ENCODE measurements at places on chromosomes 6 and 20. TPM values are rescaled to one million over a fixed set of nuclear protein-coding genes. Genes with fewer than 3 reads are reported as not detected.

DNAH8 gene
- 0.02 TPM for total RNA-seq

SLC22A16 gene
- total RNA-seq, result not detected

HTR1B gene
- total RNA-seq, result not detected

HTR1E gene
- total RNA-seq, result not detected

LRRC73 gene
- not detected for total RNA-seq

BMP2 gene
- not detected for total RNA-seq

REM1 gene
- not detected for total RNA-seq

TENT5A gene
- 1.1 TPM for total RNA-seq

VNN1 gene
- total RNA-seq, result not detected

NPBWR2 gene
- total RNA-seq, result not detected

IYD gene
- total RNA-seq, result not detected

ACOT8 gene
- 25.5 TPM for total RNA-seq

OPRL1 gene
- total RNA-seq, result 0.71 TPM

SCUBE3 gene
- total RNA-seq, result not detected

SALL4 gene
- not detected for total RNA-seq

CNKSR3 gene
- 0.12 TPM for total RNA-seq

KIF13A gene
- 0.07 TPM for total RNA-seq

TXLNB gene
- 0.31 TPM for total RNA-seq

OPN5 gene
- total RNA-seq, result not detected

EYS gene
- not detected for total RNA-seq

TREML2 gene
- 7.5 TPM for total RNA-seq

TSPO2 gene
- not detected for total RNA-seq

RALGAPB gene
- total RNA-seq, result 25.8 TPM

GSTA2 gene
- not detected for total RNA-seq

OTOR gene
- total RNA-seq, result not detected

RIPOR3 gene
- not detected for total RNA-seq

ENPP3 gene
- 0.82 TPM for total RNA-seq

HLA-F gene
- 270 TPM for total RNA-seq

NANP gene
- total RNA-seq, result 7.3 TPM

EFCAB8 gene
- 0.83 TPM for total RNA-seq

PRPH2 gene
- not detected for total RNA-seq

ALDH5A1 gene
- total RNA-seq, result 13.1 TPM

HLA-DRB5 gene
- 0.48 TPM for total RNA-seq

BMP7 gene
- total RNA-seq, result not detected

GPR6 gene
- not detected for total RNA-seq
